PC-3 (cell line): ENCODE measurements at places on chromosomes 6 and 20. TPM values are rescaled to one million over a fixed set of nuclear protein-coding genes. Genes with fewer than 3 reads are reported as not detected.

Gene IPCEF1
- total RNA-seq: 0.12 and 0.29 TPM in 2 replicates

Gene MRPS18A
- total RNA-seq: 91.5 and 105 TPM in 2 replicates

Gene CRIP3
- 0.29 TPM in 2 replicates for total RNA-seq

Gene BPIFA1
- not detected in 2 replicates for total RNA-seq
